ENCODE measurements at places on chromosomes 12 and 14.

GRCh38 chr12:88931598-88931997 lies 351.3 kb upstream of the KITLG start:
- H3K4me1 ChIP-seq: peaks cover 3% of the 10 kb centered on the region
- H3K4me3 ChIP-seq: no peak overlapping the region
- H3K27me3 ChIP-seq: no peaks in the 10 kb centered on the region
- H3K36me3 ChIP-seq: no peaks in the 10 kb centered on the region

DNA sequence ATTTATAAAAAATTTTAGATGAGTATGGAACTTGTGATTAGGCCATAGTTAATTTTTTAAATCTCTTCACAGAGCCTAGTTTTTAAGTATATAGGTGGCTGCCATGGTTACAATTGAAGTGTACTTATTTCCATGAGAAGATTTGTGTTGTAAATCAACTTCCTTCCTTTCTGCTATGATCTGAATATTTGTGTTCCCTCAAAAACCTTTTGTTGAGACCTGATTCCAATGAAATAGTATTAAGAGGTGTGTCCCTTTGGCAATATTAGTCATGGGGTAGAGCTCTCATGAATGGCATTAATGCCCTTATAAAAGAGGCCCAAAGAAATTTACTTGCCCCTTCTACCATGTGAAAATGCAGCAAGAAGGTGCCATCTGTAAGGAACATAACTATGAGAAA lies 28.8 kb downstream of the ETNK1 start:
- H3K4me1 ChIP-seq: peaks cover 11% of the 10 kb centered on the region
- H3K4me3 ChIP-seq: no peak overlapping the region
- no peak for DNase-seq

DNA sequence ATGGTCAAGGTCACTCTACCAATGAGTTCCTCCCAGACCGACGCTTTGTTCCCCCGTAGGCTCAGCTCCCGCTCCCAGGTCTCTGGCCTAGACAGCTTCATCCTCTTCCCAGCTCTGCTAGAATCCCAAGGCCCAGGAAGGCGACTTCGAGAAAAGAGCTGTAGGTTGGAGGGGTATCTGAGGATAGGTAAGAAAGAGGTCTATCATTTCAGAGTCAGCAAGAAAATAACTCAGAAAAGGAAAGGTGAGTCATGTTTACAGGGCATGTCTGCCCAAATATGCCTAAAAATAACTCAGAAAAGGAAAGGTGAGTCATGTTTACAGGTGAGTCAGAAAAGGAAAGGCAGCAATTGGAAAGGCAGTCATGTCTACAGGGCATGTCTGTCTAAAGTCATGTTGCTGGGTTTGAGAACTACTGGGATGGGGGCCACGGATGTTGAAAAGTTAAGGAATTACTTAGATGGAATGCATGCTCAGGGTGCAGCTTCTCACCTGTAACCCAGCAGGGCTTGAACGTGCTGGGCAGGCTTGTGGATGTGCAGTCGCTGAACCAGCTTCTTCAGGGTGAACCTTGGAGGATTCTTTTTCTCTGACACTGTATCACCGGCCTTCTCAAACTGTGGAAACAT lies 12.2 kb downstream of the TEP1 start:
- no peaks in the 10 kb centered on the region for H3K4me1 ChIP-seq
- no peak overlapping the region for H3K27ac ChIP-seq
- H3K36me3 ChIP-seq: peaks cover 80% of the 10 kb centered on the region
- no peak for DNase-seq
- H3K4me3 ChIP-seq: no peak overlapping the region

GRCh38 chr14:103118018-103118662 lies 5.1 kb upstream of the TNFAIP2 start:
- H3K4me1 ChIP-seq: peaks cover 52% of the 10 kb centered on the region
- no peak overlapping the region for H3K4me3 ChIP-seq
- peak overlapping the region; percentile 74 for H3K27ac ChIP-seq
- DNase-seq: peak; percentile 55
- H3K36me3 ChIP-seq: no peaks in the 10 kb centered on the region
- H3K27me3 ChIP-seq: peaks cover 15% of the 10 kb centered on the region

DNA sequence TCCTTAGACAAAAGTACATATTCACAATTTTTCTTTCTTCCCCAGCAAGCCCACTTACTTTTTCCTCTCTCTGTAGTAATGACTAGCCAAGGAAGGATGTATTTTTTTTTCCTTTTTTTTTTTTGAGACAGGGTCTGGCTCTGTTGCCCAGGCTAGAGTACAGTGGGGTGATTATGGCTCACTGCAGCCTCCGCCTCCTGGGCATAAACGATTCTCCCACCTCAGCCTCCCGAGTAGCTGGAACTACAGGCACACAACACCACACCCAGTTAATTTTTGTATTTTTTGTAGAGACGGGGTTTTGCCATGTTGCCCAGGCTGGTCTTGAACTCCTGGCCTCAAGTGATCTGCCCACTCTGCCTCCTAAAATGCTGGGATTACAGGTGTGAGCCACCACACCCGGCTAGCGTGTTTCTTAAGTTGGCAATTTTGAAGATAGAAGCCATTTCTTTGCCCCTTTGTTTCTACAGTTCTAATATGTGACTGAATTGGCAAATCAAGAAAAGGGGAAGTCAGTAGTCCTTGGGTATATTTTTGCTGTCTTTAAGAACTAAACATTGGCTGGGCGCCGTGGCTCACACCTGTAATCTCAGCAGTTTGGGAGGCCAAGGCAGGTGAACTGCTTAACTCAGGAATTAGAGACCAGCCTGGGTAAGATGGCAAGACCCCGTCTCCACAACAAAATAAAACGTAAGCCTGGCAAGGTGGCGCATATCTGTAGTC lies 3.2 kb upstream of the NACA start:
- H3K4me3 ChIP-seq: no peak overlapping the region
- H3K27ac ChIP-seq: no peak overlapping the region
- H3K4me1 ChIP-seq: peaks cover 14% of the 10 kb centered on the region
- no peaks in the 10 kb centered on the region for H3K36me3 ChIP-seq
- no peaks in the 10 kb centered on the region for H3K27me3 ChIP-seq

GRCh38 chr14:102731871-102732800 lies 45.1 kb upstream of the TRAF3 start:
- no peak for DNase-seq
- peaks cover 8% of the 10 kb centered on the region for H3K36me3 ChIP-seq

DNA sequence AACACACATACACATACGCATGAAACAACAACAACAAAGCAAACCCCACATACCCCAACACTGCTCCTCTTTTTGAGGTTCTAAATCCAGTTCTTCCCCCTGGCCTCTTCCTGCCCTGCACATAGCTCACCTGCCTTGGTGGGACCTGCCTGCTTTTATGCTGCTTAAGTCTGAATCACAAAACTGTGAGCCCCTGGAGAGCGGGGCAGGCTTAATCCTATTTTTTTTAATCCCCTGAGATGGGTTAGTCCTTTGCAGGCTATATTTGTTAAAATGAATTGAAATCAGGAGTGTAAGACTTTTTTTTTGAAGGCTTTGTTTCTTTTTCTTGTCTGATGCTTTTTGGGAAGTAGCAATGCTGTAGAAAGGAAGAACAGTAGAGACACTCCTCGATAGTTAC lies 84.6 kb upstream of the MAX start:
- H3K36me3 ChIP-seq: no peaks in the 10 kb centered on the region
- H3K27me3 ChIP-seq: no peaks in the 10 kb centered on the region
- no peaks in the 10 kb centered on the region for H3K4me1 ChIP-seq
- no peak overlapping the region for H3K27ac ChIP-seq
- no peak for DNase-seq

DNA sequence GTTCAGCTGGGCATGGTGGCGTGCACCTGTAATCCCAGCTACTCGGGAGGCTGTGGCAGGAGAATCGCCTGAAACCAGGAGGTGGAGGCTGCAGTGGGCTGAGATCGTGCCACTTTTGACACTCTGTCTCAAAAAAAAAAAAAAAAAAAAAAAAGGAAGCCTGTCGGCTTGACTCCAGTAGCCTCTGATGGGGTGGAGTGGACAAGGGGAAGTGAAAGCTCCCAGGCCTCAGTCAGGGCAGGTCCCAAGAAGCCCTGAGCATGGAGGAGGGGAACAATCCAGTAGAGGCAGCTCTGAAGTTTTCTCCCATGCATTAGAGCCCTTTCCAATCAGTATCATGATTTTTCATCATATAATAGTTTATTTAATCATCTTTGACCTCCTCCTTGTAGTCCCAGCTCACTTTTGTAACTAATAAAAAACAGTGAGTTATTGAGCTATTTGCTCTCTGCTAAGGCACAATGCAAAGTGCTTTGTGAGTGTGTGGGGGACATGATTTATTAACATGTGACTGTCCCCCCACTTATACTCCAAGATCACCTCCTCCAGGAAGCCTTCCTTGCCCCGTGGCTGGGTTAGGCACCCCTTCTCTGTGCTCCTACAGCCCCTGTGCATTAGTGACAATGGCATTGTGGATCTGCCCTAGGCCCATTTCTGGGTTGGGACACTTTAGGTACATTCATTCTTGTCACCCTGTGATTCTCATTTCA lies 4.7 kb upstream of the SSH1 start:
- no peak overlapping the region for H3K27ac ChIP-seq
- H3K4me1 ChIP-seq: peaks cover 14% of the 10 kb centered on the region
- H3K36me3 ChIP-seq: no peaks in the 10 kb centered on the region

DNA sequence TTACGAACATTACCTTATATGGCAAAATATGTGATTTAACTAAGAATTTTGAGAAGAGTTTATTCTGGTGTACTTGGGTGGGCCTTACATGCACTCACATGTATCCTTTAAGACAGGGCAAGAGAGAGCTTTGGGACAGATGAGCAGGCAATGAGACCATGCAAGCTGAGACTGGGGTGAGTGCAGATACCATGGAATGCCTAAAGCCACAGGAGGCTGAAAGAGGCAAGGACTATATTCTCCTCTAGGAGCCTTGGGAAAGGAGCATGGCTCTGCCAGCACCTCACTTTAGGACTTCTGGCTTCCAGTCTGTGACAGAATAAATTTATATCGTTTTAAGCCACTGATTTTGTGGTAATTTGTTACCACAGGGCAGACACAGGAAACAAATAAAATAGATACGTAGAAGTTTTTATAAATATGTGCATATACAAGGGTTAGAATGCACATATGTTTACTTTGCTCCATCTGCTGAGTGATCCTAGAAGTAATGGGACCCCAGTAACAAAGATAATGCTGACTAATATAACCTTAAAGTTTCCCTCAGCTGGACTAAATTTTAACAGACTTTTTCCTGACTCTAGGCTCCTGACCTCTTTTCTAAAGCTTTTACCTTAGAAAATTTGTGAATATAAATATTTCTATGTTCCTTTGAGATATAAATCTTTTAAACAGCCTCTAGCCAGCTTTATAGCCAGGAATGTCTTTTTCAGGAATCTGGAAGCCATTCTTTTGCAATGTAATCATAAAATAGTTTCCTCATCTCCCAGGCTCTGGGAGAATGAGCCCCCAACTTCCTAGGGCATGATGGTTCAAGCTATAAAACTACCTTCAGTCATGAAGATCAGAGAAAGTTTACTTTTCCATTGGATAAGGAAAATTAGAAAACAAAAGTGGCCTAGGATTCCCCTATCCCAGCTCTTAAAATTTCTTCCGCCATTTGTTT lies 216.8 kb downstream of the PPFIA2 start:
- no peak overlapping the region for H3K4me3 ChIP-seq
- no peak for DNase-seq
- peaks cover 4% of the 10 kb centered on the region for H3K4me1 ChIP-seq
- no peaks in the 10 kb centered on the region for H3K36me3 ChIP-seq
- peak overlapping the region; percentile 42 for H3K27ac ChIP-seq

GRCh38 chr14:77071938-77072388 lies 26.1 kb upstream of the CIPC start:
- H3K27ac ChIP-seq: no peak overlapping the region
- H3K4me3 ChIP-seq: no peak overlapping the region
- no peak for DNase-seq
- no peaks in the 10 kb centered on the region for H3K36me3 ChIP-seq

DNA sequence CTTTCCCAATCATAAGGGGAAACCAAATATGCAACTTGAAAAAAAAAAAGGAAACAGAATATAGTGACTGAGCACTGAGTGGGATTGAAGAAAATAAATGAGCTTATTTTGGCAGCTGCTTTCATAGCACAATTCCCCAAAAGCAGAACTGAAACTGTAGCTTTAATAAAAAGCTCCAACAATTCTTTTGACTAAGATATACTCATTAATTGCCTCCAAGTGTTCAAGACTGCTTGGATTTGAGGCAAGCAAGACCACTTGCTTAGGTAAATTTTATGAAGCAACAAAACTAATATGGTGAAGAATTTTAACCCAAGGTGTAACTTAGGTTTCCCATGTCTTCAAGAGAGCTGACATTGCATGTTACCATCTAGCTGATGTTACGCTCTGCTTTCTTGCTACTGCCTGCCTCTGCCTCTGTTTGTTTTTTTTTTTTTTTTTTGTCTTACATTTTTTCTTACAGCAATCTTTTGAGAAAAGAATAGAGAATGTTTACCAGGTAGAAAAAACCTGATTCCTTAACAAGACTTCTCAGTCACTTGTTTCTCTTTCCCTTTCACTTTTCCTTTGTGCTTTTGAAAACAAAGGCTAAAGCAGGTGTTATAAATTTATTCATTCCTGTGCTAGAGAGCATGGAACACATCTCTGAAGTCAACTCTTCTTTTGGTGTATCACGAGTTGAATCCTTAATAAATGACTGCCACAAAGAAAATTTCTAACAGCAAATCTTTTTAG lies 134.4 kb downstream of the BCAT1 start:
- DNase-seq: no peak
- H3K36me3 ChIP-seq: no peaks in the 10 kb centered on the region
- H3K4me3 ChIP-seq: no peak overlapping the region
- peak overlapping the region; percentile 5 for H3K27ac ChIP-seq

Data from transverse colon (tissue), 4 donors.